ENCODE measurements at places on chromosomes 1 and 21. TPM values are rescaled to one million over a fixed set of nuclear protein-coding genes. Genes with fewer than 3 reads are reported as not detected.
A peak's percentile ranks its signal among the peaks of the same experiment; 100 is the strongest.

GRCh38 chr1:112395256-112395820 is 676 bp upstream of the CTTNBP2NL start:
- no peak for DNase-seq

- no peak for DNase-seq
Observed at GRCh38 chr1:56986397-56986796, 20.6 kb upstream of the C8B start.

GRCh38 chr1:61193808-61194207 is 111.4 kb downstream of the NFIA start:
- no peak for DNase-seq

DNA sequence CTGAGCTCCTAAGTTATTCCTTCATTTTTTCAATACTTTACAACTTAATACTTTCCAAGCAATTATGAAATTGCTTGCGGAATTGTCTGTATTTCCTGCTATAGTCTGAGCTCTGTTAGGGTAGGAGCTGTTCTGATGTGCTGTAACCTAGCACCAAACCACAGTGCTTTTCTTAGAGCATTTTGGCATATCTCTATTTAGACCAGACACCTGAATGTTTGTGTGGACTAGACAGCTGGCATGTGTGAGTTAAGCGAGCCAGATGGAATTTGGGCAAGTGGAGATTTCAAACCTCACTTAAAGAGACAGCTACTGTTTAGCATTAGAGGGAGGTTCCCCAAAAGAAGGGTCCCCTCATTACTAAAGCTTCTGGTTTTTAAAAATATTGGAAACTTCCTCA is 106.1 kb downstream of the RWDD3 start:
- DNase-seq, result no peak

DNA sequence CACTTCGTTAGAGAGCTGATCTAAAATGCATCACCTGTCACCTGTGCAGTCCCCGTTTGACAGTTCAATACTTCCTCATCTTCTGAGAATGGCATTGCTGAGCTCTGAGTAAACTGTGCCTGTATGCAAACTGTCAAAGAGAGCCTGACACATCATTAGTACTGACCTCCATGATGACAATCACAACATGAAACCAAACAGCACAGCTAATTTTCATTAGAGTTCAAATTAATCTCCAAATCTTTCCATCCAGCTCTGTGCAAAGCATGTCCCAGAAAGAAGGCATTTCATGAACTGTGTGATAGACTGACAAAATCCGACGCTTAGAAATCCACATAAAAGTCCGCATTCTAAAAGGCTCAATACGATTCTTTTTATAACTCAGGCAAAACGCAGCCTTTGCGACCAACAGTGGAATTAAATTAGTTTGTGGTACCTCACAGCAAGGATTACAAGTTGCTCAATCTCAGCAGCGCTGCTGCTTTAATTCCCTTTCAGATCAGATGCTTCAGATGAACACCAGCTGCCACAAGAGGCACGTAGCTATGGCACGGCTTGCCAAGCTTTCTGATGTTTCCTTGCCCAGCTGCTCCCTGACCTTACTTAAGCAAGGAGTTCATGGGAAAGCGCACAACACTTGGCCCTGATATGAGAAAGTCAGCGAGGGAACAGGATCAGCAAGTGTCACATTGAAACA is 765.5 kb upstream of the PRMT6 start:
- no peak for DNase-seq

DNA sequence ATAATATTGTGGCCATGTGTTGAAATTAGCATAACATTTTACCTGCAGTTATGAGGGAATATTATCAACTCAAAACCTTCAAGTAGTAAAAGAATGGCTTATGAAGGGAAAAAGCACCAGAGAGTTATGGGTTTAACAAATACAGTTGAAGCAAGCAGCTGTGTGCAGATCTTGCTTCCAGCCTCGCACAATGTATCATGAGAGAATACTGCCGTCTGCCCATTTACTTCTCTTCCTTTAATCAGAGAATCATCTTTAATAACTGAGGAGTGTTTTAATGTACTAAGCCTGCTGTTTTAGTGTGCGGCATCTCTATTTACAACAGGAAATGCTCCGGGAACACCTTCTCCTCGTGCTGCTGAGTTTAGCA is 120.9 kb downstream of the ATG4C start:
- DNase-seq, result no peak

- no peak for DNase-seq
Observed at GRCh38 chr1:202365092-202365815, 16.8 kb downstream of the PPP1R12B start.

- DNase-seq, result no peak
Observed at GRCh38 chr1:238672262-238672661, 714.1 kb upstream of the CHRM3 start.

- no peak for DNase-seq
Observed at GRCh38 chr1:61904354-61904753, 162.1 kb downstream of the PATJ start.

DNA sequence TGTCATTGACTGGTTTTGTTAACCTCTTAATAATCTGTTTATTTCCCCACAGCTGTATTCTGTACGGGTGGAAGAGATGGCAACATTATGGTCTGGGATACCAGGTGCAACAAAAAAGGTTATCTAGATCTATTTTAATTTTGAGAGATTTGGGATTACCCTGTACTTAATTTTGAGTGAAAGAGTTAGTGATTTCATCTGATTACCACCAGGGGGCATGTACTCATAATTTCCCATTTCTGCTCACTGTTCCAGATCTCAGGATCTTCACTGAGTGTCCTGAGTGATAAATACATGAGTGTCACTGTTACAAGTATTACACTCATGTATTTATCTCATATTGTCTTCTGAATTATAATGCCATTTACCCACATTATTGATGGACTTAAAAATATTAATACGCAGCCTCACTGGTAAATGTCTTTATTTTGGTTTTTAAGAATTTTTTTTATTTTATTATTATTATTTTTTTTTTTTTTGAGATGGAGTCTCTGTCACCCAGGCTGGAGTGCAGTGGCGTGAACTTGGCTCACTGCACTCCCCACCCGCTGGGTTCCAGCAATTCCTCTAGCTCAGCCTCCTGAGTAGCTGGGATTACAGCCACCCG is 27.4 kb downstream of the DTL start:
- DNase-seq, result no peak

DNA sequence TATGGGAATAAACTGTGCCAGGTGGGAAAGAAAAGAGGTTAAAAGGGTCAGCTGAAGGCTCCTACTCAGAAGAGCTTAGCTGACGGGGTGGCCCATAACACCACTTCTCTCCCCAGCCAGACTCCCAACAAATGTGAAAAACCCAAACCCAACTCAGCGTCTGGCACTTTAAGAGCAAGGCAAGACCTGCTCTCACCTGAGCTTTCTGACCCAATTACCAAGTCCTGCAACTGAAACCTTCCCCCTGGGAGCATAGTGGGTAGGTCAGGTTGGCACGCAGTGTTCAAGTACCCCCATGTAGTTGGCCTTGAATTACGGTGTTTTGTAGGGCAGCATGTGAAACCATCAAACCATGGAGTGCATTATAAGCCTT is 3.2 kb downstream of the IRF6 start:
- no peak for DNase-seq

DNA sequence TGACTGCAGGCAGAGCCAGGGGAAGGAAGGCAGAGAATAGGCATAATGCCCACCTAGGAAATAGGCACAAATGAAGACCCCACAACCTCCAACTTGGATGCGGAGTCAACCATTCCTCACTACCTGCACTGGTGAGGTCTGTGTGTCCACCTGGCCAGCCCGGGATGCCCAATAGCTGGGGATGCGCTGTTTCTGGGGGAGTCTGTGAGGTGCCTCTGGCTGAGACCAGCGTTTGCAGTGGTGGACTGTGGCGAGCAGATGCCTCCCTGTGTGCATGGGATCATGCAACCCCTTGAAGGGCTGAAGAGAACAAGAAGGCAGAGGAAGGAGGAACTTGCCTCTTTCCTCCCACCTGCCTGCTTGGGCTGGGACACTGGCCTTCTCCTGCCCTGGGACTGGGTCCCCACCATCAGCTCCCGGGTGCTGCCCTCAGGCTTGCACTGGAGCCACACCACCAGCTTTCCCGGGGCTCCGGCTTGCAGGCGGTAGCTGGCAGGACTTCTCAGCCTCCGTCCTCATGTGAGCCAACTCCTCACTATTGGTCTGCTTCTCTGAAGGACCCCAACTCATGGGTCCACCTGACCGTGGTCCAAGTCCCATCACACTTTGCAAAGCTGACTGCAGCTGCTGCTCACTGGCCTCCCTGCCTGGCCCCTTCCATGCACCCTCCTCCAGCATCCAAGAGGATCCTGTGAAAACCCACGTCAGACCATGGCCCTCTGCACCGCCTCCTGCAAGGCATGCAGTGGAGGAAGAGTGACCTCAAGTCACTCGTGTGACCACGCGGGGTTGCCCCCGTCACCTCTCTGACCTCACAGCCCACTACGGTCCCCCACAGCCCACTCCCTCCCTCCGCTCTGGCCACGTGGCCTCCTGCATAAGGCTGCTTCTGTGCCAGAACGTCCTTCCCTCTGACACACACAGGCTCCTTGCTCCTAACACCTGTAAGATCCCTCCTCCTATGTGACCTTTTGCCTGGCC is 2.7 kb upstream of the PDE9A start:
- DNase-seq, result peak; percentile 61

GRCh38 chr1:54537611-54538010 is 10.4 kb upstream of the ACOT11 start:
- no peak for DNase-seq

DNA sequence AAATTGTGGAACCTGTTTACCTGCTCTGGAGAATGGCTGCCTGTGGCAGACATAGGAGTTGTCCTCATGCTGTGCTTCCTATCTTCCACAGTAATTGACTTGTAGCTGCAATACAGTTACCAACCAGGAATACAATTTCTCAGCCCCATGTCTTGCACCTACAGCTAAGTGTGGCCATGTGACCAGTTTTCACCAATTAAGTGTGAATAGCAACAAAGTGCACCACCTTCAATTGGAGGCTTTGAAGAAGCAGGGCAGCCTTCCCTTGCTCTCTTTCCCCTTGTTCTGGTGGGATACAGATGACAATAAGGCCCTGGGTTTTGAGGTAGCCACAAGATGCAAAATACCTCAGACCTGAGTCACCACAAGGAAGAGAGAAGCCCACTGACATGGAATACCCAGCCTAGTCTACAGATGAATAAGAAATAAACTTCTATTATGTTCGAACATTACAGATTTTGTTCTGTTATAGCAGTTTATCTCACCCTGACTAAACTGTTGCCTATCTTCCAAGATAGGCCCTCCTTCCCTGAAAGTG is 70.2 kb upstream of the S1PR1 start:
- DNase-seq, result no peak

- no peak for DNase-seq
Observed at GRCh38 chr1:197066719-197067456, at the start of gene F13B. Gene F13B, minus strand, starts transcription at chr1:197067260. Its CDS starts 37 bp downstream, at chr1:197067223.

GRCh38 chr1:218200979-218201378 is 84.1 kb upstream of the RRP15 start:
- DNase-seq, result no peak

- DNase-seq, result no peak
Observed at GRCh38 chr21:17726047-17726829, 92.9 kb downstream of the C21orf91 start.

The CD34 gene
- 22.0 TPM for total RNA-seq

The MDM4 gene
- total RNA-seq, result 154 TPM

The NBPF10 gene
- 2.8 TPM for total RNA-seq

The ASTN1 gene
- 4.3 TPM for total RNA-seq

The LAPTM5 gene
- total RNA-seq, result 724 TPM

The LCE1A gene
- not detected for total RNA-seq

The PEAR1 gene
- total RNA-seq, result 16.1 TPM
